ENCODE measurements at places on chromosomes 3 and 15.

- DNase-seq = no peak
Observed at GRCh38 chr3:172750069-172750367, 508 bp upstream of the ECT2 start.

DNA sequence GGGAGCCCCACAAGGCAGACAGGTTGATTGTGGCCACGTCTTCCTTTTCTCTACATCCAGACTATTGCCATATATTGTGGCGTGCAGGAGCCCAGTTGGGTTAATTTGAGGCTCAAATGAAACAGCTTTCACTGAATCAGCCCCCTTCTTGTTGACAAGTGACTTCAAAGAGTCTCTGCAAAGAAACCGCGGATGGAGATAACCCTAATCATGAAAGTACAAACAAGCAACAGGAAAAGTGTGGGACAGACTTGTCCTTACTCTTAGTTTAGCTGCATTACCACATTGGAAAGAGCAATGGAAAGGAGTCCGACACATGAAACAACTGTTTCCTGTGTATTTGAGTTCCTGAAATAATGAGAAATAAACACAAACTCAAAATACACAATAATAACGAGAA lies 3.3 kb downstream of the TMEM40 start:
- no peak for DNase-seq

DNA sequence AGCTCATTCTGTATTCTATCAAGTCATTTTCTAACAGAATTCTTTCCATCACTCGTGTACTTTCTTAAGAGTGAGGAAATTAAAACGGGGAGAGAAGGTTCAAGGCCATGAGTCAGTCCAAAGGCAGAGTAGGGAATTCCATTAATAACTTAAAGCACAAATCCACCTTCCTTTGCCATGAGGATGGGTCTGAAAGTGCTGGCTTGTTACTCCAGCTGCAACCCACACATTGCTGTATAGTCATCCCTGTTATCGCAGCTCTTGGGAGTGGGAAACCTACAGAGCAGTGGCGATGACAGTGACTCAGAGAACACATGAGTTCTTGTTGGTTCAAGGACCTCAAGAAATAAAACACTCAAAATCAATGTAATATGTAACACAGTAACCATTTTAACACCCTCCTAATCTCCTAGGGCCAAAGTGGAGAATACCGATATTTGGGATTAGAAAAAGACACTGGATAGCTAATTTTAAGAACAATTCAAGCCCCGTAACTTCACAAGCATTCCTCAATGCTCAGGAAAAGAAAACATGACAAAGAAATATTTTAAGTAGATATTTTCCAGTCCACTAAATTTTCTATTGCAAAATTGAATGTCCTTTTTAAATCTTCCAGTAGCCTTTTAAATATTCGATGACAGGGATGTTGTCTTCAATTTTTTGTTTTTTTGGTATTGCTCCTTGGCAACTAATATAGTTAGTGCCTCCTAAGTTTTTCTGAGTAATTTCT lies 179.9 kb upstream of the THBS1 start:
- no peak for DNase-seq

DNA sequence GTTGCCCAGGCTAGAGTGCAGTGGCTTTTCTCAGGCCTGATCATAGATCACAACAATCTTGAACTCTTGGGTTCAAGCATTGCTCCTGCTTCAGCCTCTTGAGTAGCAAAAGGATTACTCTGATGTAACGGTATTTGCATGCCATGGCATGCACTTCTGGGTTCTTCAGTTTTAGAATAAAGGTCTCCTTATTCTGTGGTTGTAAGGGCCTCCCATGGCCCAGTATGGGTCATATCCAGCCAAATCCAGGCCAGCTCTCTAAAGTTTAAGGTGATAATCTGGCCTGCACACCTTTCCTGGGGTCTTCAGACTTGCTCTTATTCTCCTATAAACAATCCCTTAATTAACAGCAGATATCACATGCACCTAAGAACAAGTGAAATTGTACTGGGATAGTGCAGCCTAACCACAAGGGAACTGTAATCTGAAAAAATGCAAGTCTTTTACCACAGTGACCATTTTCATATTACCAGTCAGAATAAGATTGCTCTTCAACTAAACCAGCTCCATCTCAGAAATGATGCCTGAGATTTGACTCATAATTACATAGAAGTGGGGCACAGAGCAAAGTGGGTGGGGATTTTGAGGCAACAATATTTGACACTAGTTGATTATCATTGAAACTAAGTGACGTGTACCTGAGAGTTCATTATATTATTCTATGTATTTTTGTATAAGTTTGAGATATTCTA lies 25.4 kb downstream of the COMMD2 start:
- DNase-seq = no peak

GRCh38 chr3:190281308-190282051 lies 40.8 kb downstream of the CLDN1 start:
- DNase-seq = no peak

Measured in CD4-positive, alpha-beta T cell treated with Interleukin-6 at 100 ng/mL for 8 hours (primary cell).